Myocyte (in vitro differentiated cells): ENCODE measurements at places on chromosomes 6 and 20.

DNA sequence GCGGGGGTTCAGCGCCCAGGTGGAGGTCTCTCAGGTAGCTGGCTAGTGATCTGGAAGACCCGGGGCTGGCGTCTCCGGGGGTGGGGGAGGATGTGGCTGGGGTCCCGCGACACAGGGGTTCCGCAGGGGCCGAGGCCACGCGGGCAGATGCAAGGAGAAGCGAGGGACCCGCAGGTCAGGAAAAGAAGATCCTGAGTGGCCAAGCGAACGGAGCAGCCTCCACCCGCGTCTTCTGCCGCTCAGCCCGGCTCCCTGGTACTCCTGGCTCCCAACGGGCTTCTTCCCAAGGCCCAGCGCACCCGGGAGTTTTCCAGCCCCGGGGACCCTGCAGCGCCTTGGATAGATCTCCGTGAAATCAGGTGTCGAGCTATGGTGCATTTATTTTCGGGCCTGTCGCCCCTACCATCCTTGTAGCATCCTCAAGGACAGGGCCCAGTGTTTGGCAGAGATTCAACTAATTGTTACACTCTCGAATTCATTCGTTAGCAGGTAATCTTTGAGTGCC lies 682 bp upstream of the CHD6 start:
- peak; percentile 17 for DNase-seq

DNA sequence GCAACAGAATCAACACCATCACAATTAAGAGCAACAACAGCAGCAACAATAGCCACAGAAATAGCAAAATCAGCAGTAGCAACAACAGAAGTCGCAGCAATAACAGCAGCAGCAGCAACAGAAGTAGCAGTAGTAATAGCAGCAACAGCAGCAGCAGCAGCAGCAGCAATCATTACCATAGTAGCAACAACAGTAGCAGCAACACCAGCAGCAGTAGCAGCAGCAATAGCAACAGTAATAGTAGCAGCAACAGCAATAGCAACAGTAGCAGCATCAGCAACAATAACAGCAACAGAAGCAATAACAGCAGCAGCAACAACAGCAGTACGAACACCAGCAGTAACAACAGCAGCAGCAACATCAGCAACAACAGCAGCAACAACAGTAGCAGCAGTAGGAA lies 39.8 kb downstream of the SLC22A2 start:
- no peak for DNase-seq

DNA sequence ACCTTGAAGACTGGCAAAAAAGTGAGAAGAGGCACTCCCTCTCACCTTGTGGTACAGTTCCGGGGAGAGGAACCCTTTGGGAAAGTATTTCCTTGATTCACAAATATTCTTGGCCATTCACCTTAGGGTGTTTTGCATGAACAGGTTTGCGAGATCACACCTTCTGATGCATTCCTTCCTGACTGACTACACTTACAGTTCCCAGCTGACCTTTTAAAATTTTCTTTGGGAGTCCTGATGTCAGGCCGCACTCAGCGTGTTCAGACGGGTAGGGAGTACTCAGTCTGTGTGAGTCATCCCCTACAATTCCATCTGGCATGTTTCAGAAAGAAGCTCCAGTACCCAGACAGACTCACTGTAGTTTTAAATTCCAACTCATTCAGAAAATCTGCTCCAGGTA lies 1.7 kb downstream of the ADGRF4 start:
- peak; percentile 33 for DNase-seq

DNA sequence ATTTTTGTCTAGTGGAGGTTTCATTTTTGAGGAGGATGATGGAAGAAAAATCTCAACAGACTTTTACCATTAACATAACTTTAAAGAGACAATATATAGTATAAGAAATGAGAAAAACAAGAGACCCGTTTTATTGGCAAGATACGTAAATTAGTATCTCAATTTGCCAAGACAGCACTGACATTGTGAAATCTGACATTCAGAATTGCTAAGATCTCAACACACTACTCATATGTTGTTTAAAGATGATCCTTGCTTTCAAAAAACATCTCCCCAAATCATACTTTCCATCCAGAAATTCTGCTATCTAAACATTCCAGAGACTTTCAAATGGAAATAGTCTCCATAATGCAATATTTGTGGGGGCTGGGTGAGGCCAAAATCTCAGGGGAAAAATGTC lies 220.9 kb upstream of the CEP162 start:
- DNase-seq: no peak

- DNase-seq: no peak
These were observed 236.9 kb upstream of the JAG1 start for GRCh38 chr20:10910535-10911178.

DNA sequence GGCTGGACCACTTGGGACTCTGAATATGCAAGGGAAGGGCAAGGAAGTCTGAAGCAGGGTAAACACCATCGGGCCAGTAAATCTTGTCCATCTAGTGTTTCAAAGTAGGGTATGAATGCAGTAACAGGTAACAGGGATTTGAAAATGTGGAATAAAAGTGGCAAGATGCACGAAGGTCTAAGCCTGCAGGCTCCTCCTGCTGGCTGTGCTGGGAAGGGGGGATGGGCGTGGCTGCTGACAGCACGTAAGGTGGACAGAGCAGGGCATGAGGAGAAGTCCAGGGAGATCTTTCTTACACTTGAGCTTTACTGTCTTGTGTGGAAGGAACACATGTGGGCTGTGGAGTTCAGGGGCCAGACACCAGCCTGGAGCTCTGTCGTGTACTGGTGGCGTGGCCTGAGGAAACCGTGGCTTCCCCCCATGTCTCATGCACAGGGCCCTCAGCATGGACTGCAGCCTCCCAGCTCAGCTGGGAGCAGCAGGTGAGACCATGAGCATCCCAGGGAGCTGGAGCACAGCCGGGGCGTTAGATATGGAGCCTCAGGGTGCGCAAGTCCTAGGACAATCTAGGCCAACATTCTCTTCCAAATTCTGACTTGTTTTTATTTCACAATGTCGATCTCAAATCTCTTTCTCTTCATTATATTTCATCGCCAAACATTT lies 84.5 kb downstream of the SLC22A23 start:
- no peak for DNase-seq

DNA sequence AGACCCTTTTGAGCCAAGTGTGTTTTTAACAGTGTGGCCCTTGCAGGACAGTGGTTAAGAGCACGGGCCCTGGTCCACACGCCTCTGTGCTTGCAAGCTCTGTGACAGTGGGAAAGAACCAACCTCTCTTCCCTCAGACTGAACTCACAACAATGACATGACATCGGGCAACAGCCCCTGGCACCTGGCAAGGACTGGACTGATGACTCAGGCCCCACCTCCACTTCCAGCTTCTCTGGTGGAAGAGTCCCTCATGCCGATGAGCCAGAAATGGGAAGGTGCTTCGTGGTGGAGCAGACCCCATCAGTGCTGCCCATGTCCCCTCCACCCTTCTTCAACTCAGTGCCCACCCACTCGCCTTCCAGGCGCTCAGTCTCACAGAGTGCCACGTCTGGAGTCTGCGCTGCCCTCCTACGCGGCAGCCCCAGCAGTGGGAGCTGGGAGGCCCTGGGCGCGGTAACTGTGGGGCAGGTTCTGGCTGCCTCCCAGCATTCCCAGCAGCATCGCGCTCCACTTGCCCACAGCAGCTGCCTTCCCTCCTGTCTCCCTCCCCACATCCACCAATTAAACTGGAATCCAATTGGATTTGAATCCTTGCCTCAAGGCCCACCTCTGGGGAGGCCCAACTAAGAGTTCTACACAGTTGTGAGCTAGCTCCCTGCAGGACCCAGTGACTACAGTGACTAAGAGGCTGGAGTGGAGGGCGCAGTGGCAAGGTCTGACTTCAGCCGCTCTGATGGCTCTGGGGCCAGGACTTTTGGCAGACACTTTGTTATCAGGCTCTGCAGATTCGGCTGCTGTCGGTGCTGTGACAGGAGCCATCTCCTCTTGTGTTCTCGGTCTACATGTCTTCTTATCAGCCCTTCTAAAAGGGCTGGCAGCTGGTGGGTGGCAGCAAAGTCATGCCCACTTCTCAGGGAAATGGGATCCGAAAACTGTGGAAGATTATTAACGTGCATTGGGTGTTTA lies 156.8 kb upstream of the MLN start:
- DNase-seq: peak; percentile 4

DNA sequence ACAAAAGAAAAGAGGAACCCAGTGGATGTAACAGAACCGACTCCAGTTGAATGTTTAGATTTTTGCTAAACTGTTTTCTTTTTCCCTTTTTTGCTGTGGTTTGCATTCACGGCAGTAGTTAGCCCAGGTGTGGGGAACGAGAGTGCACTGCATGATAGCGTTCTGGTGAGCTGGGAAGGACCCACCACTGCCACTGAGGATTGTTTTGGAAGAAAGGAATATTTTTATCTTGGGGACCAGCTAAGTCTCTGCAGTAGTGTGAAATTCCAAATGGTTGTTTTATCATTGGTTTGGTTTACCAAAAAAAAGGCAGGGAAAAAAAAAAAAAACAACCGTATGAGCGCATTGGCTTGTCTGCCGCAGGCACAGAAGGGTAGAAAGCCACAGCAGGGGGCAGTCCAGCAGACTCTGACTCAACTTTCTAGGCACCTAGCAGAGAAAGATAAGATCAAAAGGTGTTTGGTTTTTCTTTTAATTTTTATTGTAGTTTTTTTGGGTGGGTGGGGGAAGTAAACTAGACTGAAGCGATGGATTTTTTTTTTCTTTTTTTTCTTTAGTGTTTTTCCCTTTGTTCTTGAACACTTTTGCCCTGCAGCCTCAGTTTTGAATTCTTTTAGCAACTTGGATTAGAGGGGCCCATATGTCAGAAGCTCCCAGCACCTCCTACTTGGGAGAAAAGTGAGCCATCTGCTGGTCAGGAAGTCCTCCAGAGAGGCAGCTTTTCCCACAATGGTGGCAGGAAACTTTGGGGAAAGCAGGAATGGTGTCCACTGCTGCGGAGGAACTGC lies 13.5 kb upstream of the RAB5IF start:
- DNase-seq: peak; percentile 49

GRCh38 chr6:208364-208763 lies 83.9 kb upstream of the DUSP22 start:
- DNase-seq: no peak
